ENCODE measurements at places on chromosomes 6 and 20. TPM values are rescaled to one million over a fixed set of nuclear protein-coding genes. Genes with fewer than 3 reads are reported as not detected.

HCK gene
- not detected for total RNA-seq

DNA sequence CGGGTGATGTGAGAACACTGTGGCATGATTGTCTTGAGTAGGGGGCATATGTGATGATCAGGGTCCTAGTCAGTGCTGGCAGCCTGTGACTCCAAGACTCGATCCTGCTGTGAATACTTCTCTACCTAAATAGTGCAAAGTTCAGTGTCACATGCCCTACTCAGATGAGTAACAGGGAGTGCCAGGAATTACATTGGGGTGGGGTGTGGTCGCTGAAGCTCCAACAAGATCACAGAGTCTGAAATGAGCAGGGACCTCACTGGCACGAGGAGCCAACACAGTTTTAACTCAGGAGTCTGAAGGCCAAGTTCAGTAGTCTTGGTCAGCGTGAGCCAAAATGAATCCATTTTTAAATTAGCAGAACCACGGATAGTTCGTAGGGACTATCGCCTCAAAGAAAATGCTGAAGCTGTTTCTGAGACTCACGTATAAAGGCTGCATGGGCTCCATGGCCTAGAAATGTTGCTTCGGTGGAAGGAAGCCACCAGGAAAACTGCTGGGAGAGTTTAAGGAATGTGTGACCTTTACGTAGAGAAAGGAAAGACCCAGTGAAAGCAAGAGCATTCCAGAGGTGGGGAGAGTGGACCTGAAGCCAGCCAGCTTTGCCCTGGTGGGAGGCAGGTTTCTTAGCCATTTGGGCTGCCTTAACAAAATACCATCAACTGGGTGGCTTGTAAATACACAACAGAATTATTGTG is 72.2 kb downstream of the RPP40 start:
- peak; percentile 31 for DNase-seq

GRCh38 chr6:98977671-98978292 is 30.0 kb upstream of the FBXL4 start:
- no peak for DNase-seq

- DNase-seq = peak; percentile 11
Measured at GRCh38 chr6:135358985-135359384, 138.6 kb downstream of the AHI1 start.

GRCh38 chr6:98039904-98040607 is 757.0 kb upstream of the MMS22L start:
- DNase-seq = peak; percentile 2

PTGIS gene
- total RNA-seq = 0.14 TPM

- no peak for DNase-seq
Measured at GRCh38 chr6:112330879-112331265, 16.3 kb upstream of the RFPL4B start.

OOEP gene
- not detected for total RNA-seq

FLRT3 gene
- total RNA-seq = 4.0 TPM

INSM1 gene
- not detected for total RNA-seq

SGK2 gene
- total RNA-seq = not detected

WASF1 gene
- 15.7 TPM for total RNA-seq

Data from A172 (cell line).